Neural crest cell (in vitro differentiated cells): ENCODE measurements at places on chromosomes 5 and 9.

DNA sequence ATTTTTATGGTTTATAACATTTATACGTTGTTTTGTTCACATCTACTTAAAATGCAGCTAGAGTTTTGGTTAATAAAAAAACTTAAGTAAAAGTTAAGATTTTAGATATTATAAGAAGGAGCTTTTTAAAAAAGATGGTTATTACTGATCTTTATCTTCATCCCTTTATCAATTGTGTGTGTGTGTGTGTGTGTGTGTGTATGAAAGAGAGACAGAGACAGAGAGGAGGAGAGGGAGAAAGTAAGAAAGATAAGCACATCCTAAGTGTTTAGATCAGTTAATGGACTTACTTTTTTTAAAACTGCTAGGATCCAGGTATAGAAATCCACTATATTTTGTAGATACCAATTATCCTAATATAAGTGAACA is 45.8 kb upstream of the RICTOR start:
- DNase-seq: no peak

DNA sequence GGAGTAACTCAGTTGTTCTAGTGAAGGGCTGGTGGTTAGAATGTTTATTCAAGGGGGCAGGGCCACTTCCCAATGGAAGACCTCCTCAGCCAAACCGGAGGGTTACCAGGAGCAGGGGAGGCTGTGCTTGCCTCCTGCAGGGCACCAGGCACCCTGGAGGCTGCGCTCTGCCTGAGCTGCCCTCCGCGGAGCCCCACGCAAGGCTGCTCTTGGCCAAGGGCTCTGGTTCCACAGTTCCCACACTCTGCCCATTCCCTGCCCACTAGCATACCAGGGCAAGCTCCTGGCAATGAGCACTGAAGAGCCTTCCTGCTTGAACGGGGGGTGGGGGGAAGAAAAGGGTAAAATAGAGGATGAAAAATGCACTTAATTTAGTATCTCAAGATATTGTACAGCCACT is 35.5 kb upstream of the PTCH1 start:
- DNase-seq: no peak

- DNase-seq: no peak
Observed at GRCh38 chr9:105751761-105752160, 57.4 kb downstream of the TMEM38B start.

- peak; percentile 62 for DNase-seq
Observed at GRCh38 chr5:35924950-35925722, 13.3 kb downstream of the CAPSL start.

GRCh38 chr5:127297348-127298035 is 6.9 kb downstream of the MEGF10 start:
- DNase-seq: no peak

GRCh38 chr9:137188490-137189296 is at the start of the genes ANAPC2 and SSNA1:
Gene ANAPC2 (minus strand): TSS chr9:137188560. CDS start chr9:137188532, 28 bp downstream.
Gene SSNA1 (plus strand): TSS chr9:137188676. CDS start chr9:137188727, 51 bp downstream.
- peak; percentile 94 for DNase-seq

DNA sequence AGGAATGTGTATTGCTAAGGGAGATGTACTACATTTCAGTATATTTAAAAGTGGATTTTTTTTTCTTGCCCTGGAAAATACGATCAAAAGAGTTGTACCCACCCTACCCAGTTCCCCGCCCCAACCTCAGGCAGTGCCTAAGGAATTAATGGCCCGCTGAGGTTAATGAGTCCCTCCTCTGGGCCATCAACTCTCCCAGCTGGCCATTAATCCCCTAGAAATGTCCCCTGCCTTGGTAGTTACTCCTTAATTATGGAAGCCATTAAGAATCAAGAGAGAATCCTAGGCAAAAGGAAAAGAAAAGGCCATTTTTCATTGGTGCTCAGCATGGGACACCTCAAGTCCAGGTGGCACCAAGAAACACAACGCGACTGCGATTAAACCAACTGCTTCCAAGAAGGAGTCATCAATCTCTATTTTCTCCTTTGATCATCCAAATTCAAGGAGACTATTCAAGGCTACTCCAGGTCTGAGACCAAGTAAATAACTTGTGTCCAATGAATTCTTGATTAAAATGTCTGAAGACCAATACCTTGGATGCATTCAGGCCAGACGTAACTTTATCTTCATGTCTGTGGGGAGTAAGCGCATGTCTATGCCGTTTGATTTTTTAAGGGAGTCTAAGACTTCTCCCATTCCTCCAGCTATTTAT is 1962.2 kb upstream of the WWC1 start:
- no peak for DNase-seq

- DNase-seq: no peak
Observed at GRCh38 chr9:137354845-137355760, 53.0 kb upstream of the NRARP start.

DNA sequence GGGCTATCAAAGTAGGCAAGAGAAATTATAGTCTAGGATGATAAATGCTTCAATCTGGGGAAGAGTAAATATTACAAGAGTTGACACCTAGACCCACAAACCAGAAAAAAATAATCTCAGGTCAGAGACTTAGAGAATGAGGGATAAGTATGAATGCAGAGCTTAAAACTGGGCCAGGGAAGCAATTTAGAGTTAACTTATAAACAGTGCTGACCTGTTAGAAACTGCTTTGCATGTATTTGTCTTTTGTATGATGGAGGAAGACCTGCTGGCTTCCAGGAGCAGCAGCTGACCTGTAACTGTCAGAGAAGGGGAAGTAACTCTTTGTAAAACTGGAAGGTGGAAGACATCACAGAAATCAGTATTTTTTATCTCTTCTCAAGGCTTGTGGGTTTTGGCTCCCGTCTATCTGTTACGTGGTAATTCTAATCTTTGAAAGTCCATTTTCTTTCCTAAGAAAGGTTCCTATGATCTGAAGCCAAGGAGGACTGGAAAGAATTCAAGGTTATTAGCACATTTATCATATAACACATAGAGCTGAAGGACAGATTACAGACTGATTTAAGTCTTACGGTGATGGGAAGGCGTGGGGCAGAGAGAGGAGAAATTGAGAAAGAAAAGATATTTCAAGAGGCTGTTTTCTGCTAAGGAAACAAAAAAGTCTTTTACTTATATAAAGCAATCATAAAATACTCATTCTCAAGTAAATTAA is 114.7 kb upstream of the ADAMTS19 start:
- DNase-seq: no peak

GRCh38 chr9:88757406-88758010 is 222.5 kb downstream of the NXNL2 start:
- no peak for DNase-seq

- no peak for DNase-seq
Observed at GRCh38 chr9:131031005-131031641, 22.1 kb downstream of the LAMC3 start.

GRCh38 chr9:6356904-6357303 is 28.7 kb downstream of the TPD52L3 start:
- DNase-seq: no peak

DNA sequence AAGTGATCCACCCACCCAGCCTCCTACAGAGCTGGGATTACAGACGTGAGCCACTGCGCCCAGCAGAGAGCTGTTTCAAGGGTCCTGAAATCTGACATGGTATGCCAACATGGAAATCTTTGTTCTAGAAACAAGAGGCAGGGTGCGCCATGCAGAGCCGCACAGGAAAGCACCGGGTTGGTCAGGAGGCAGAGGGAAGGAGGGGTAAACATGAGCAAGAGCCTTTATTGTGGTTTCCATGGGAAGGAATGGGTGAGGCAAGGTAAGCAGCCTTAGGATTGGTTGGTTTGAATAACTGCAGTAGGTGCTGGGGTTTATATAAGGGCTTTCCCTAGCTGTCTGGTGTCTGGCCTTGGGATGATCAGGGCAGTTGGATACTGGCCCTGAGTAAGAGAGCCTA is 5.5 kb upstream of the EXOSC2 start:
- DNase-seq: no peak

GRCh38 chr9:133167096-133167730 is 3.5 kb upstream of the GBGT1 start:
- no peak for DNase-seq

DNA sequence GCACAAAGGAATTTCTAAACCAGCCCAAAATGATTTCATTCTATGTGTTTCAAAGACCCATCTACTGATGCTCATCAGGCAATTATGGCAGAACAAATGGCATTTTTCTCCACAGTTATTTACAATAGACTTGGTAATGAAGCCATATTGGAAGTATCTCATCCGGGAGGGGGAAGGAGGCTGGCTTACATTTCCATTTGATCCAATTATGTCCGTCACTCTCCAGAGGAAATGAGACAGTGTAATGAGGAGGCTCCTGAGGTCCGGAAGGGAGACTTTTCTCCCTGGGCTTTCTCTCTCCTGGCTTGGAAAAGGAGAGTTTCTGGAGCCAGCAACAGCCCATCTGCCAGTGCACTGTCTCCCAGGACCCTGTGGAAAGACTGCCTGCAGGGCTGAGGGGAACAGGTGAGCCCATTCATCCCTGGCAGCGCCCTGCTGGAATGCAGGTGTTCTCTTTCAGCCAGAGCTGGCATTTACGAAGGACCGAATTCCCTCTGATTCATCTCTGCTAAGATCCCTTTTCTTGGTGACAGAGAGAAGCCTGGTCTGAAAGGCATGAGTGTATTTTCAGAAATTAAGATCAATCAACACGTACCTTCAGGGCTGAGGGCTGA is 54.9 kb upstream of the SAP30L start:
- DNase-seq: no peak

GRCh38 chr5:177234841-177235240 is 68.7 kb downstream of the RAB24 start:
- no peak for DNase-seq

- DNase-seq: no peak
Observed at GRCh38 chr5:3210531-3210930, 385.1 kb upstream of the IRX1 start.

GRCh38 chr9:125241863-125242739 is 958 bp upstream of the HSPA5 start:
- DNase-seq: no peak

- no peak for DNase-seq
Observed at GRCh38 chr5:167671176-167671575, 620.3 kb upstream of the WWC1 start.

DNA sequence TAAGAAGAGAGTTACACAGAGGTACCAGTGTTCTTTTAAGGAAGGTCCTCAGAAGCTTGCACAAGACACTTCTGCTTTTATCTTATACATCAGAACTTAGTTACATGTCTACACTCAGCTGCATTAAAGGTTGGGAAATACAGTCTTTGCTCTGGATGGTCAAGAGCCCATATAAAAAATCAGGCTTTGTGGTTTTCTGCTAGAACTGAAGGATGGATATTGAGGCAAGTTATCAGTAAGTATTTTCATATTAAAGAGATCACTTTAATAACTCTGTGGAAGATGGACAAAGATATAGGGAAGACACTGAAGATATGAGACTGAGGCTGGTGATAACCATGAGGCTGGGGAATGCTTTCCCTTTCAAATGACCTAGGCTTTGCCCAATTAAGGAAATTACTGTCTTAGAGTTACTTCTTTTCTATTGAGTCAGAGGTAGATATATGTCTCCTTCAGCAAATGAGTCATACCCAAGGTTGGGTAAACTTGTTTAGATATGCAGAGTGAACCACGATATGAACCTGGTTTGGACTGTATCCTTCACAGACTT is 87.0 kb upstream of the TNC start:
- DNase-seq: no peak

- no peak for DNase-seq
Observed at GRCh38 chr9:91726406-91727100, 223.5 kb downstream of the ROR2 start.

GRCh38 chr5:62620761-62621160 is 42.1 kb downstream of the LRRC70 start:
- DNase-seq: no peak

DNA sequence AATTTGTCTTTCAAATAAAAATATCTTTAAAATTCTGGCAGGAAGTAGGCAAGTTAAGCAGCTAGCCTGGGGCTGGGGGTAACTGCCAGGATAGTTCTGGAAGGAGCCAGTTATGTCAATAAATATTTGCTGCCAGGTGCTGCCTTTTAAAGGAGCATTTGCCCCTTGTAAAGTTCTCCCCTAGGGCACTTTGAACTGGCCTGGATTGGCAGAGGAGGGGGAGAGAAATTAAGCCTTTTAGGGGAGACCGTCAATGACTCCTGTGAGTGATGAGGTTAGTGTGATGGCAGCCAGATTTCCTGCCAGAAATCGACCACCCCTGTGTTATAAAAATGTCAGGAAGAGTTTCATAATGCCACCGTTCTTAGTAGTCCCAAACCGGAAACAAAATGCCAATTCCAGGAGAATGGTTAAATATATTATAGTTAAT is 89.8 kb upstream of the ELL2 start:
- no peak for DNase-seq

DNA sequence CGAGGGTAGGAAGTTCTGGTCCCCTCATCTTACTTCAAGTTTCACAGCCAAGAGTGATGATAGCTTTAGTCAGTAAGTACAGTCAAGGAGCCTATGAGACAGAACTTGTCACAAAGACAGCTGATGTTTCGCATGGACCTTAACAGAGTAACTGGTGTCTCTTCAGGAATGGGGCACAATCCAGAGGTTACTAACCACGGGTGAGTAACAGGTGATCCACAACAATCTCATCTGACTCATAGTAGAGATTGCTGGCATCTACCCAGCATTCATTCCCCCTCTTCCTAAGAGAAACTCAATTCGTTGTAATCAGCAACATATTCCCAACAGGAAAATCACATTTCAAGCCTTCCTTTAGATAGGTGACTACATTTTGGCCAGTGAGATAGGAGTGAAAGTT is 126.7 kb downstream of the SNX18 start:
- no peak for DNase-seq

DNA sequence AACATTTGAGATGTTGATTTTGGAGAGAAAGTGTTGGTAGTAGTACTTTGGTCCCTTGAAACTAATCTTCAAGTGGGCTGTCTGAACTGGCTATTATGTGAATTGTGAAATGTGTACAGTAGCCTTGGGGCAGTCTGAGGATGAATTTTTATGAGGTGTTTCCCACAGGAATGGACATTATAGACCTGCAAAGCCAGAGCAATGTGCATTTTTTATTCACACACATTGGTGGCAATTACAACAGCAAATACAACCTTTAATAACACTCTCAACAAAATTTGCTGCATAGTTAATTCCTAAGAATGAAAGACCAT is 147.0 kb downstream of the PAM start:
- DNase-seq: no peak

DNA sequence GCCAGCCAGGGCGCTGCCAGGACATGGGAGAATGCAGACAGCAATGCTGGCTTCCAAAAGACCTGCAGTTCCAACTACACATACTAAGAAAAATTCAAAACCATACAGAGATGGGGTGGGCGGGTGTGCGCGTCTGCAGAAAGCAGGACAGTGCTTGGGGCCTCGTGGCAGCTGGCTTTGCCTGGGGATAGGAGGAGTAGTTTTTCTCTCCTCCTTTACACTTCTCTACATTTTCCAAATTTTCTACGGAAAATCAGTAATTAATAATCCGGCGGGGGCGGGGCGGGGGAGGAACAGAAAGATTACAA is 43.6 kb upstream of the SARDH start:
- no peak for DNase-seq

- no peak for DNase-seq
Observed at GRCh38 chr5:131250751-131251475, 12.9 kb upstream of the CDC42SE2 start.
